ENCODE measurements at places on chromosomes 2 and 18.
A peak's percentile ranks its signal among the peaks of the same experiment; 100 is the strongest.

GRCh38 chr18:43485545-43485963, 208.3 kb upstream of the SYT4 start:
- no peaks in the 10 kb centered on the region for H3K27me3 ChIP-seq
- H3K36me3 ChIP-seq = no peaks in the 10 kb centered on the region
- no peaks in the 10 kb centered on the region for H3K4me1 ChIP-seq
- DNase-seq = no peak
- no peak overlapping the region for H3K4me3 ChIP-seq

- no peaks in the 10 kb centered on the region for H3K27me3 ChIP-seq
- DNase-seq = peak; percentile 51
- no peak overlapping the region for H3K4me3 ChIP-seq
- H3K27ac ChIP-seq = no peak overlapping the region
Measured at GRCh38 chr2:222982010-222982908, 69.7 kb upstream of the KCNE4 start.

DNA sequence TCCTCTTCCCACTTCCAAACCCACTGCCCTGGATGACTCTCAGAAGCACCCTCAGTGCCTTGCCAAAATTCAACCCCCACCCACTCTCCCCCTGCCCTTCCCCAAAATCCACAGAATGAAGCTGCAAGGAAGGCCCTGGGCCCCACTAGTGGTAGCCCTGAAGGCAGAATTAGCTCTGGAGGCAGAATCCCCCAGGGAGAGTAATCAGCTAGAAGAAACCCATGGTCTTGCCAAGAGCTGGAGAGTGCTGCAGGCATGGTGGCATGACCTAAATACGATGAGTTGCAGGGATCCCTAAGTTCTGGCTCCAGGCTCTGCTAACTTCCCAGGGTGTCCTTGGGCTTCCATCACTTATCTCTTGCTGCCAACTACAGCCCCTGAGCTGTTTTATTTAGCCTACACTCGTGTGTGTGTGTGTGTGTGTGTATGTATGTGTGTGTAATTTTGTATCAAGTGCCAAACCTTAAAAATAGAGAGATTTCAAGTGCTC, 7.9 kb downstream of the GAD1 start:
- no peaks in the 10 kb centered on the region for H3K36me3 ChIP-seq
- H3K27ac ChIP-seq = no peak overlapping the region
- H3K4me3 ChIP-seq = no peak overlapping the region
- H3K4me1 ChIP-seq = peaks cover 23% of the 10 kb centered on the region
- H3K27me3 ChIP-seq = peaks cover 18% of the 10 kb centered on the region

DNA sequence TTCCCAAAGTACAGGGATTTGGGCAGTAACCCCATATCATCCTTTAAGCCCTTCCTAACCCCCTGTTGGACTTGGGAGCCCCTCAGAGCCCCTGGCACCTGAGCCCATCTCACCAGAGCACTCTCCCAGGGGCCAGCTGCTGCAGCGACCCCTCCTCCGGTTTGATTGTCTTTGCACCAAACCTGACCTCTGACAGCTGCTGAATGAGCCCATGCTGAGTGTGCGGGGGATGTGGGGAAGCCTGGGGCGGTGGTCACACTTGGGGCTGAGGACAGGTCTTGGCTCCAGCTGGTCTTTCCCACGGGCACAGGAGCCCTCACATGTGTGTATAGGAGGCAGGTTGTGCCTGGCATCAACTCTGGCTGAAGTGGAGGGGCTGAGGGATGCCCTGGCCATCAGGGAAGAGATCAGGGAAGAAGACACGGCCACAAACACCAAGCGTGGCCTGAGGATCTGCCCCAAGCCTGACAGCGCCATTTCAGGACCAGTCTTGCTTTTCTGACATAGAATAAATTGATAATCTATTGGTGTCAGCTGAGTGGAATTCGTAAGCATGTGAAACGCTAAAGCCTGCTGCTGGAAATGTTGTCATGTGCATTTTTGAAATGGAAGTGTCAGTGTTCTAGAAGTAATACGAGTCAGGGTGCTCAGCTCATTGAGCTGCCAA, 102.4 kb downstream of the ACKR3 start:
- no peak overlapping the region for H3K27ac ChIP-seq
- no peaks in the 10 kb centered on the region for H3K4me1 ChIP-seq
- DNase-seq = no peak
- no peak overlapping the region for H3K4me3 ChIP-seq
- no peaks in the 10 kb centered on the region for H3K27me3 ChIP-seq

- no peak overlapping the region for H3K27ac ChIP-seq
- no peak overlapping the region for H3K4me3 ChIP-seq
- H3K36me3 ChIP-seq = no peaks in the 10 kb centered on the region
- H3K4me1 ChIP-seq = no peaks in the 10 kb centered on the region
- H3K27me3 ChIP-seq = no peaks in the 10 kb centered on the region
Measured at GRCh38 chr2:68721482-68722101, 13.0 kb upstream of the ARHGAP25 start.

DNA sequence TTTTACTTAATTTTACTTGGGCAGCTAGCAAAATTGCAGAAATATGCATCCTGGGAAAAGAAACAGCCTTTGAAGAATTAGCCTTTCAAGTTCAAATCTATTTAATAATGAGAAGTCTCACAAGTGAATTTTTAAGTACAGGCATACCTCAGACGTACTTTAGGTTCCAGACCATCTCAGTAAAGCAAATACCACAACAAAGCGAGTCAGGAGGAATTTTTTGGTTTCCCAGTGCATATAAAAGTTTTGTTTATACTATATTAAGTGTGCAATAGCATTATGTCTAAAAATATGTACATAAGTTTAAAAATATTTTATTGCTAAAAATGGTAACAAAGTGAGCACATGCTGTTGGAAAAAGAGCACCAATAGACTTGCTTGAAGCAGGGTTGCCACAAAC, 50.8 kb upstream of the TWSG1 start:
- H3K27ac ChIP-seq = no peak overlapping the region
- no peak for DNase-seq
- no peaks in the 10 kb centered on the region for H3K36me3 ChIP-seq
- H3K4me3 ChIP-seq = no peak overlapping the region

- no peaks in the 10 kb centered on the region for H3K4me1 ChIP-seq
- no peaks in the 10 kb centered on the region for H3K27me3 ChIP-seq
- H3K27ac ChIP-seq = no peak overlapping the region
- H3K4me3 ChIP-seq = no peak overlapping the region
- DNase-seq = no peak
Measured at GRCh38 chr2:74328573-74328972, 14.6 kb downstream of the SLC4A5 start.
